ENCODE measurements at places on chromosomes 16 and 17. TPM values are rescaled to one million over a fixed set of nuclear protein-coding genes. Genes with fewer than 3 reads are reported as not detected.
A peak's percentile ranks its signal among the peaks of the same experiment; 100 is the strongest.

DNA sequence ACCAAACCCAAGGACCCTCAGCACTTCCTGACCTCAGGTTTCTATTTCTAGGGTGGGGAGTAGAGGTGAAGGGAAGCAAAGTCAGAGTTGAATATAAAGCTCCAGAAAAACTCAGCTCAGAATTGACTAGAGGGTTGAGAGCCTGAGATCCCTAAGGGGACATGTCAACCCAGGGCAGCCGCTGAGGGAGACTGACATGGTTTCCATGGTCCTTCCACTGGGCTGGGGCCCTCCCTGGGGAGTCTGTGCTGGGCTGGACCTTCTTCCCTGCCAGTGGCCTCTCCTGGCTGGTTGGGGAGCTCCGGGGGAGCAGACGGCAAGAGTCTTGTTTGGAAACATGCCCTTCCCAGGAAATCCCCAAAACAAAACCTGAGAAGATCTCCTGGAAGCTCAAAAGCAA, 121.3 kb downstream of the METRNL start:
- no peak for DNase-seq

GRCh38 chr17:1959871-1960544, 65.1 kb downstream of the RTN4RL1 start:
- DNase-seq, result no peak

DNA sequence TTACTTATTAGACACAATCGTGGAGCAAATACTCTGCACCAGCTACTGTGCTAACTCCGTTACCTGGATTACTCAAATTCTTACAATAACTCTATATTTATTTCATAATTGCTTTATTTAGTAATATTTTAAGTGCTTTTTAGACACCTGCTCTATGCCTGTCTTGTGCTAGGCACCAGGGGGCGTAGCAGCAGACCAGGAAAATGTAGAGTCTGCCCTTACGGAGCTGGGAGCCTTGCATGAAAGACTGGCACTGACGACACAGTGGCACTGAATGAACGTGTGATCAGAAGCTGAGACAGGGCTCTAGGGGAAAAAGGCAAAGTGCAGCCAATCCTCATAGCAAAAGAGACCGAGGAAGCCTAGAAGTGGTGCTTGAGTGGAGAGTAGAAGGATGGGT, 486.5 kb downstream of the CDH13 start:
- DNase-seq, result peak; percentile 10

DNA sequence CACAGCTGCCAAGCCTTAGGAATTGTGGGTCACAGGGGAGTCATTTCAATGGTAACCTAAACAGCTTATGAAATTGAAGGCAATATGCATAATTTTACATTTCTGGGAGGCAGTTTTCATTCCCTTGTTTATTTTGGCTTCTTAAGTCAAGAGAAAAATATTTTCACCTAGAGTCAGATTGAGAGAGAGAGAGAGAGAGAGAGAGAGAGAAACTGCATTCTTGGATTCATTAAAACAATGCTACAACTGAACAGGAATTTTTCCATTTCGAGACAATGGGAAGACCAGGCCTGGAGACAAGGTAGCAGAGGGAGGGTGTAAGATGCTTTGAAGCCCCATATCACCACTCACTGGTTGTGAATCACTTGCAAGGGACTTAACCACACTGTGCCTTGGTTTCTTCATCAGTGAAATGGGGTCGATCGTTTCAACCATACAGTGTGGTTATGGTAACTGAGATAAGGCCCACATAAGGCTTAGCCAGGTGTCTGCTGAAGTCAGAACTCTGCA, 224.7 kb upstream of the IRX3 start:
- no peak for DNase-seq

DNA sequence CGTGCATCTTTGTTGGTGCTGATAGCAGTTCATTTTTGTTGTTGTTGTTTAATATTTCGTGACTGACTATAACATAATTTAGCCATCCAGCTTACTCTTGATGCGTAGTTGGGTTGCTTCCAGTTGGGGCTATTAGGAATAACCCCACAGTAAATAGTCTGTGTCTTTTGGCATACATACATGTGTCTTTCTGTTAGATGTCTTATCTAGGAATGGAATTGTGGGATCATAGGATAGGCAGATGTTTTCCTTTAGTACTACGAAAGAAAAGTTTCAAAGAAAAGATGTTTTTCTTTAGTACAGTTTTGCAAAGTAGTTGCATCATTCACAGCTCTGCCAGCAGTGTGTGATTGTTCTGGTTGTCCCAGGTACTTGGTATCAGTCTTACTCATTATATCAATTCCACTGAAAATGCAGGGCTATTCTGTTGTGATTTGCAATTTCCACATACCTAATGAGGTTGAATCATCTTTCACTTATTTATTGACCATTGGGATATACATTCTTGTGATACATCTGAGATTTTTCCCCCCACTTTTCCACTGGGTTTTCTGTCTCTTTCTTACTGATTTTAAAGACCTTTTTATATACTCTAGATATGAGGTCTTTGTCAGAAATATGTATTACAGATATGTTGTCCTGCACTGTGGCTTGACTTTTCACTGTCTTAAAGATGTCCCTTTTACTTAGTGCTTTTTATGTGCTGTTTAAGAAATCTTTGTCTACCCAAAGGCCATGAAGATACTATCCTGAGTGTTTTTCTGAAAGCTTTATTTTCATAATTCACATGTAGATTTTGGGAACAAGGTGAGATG, 173.3 kb downstream of the MRTFB start:
- DNase-seq, result no peak

DNA sequence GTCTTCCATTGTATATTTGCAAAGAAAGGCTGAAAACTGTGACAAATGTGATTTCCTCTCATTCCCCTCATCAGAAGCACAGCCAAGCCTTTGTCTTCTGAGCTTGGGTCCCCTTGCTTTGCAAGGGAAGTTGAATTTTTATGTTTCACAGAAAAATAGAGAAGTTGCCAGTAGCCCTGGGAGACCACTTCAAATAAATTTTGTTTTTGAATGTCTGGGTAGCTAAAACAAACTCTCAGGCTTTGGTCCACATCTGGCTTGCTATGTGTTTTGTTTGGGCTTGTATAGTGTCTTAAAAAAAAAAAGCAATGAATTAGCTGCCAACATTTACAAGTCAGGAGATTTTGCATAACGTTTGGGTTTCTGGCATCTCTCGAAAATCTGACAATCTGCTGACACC, 24.1 kb downstream of the PIK3R6 start:
- DNase-seq, result no peak

GRCh38 chr16:70635336-70636016, 10.9 kb upstream of the IL34 start:
- DNase-seq, result no peak

Gene CCDC40
- 3.8 TPM for total RNA-seq

Gene GP1BA
- total RNA-seq, result not detected

Measured in HepG2 (cell line).